GM06990 (cell line): ENCODE measurements at places on chromosomes 3 and 15.

- DNase-seq: no peak
Measured at GRCh38 chr3:82015241-82015640, 253.8 kb upstream of the GBE1 start.

- DNase-seq: no peak
Measured at GRCh38 chr3:90034038-90034437, 926.6 kb downstream of the EPHA3 start.

- DNase-seq: no peak
Measured at GRCh38 chr3:30539772-30540171, 66.6 kb upstream of the TGFBR2 start.

GRCh38 chr15:46410705-46411104 is 775.9 kb downstream of the SQOR start:
- DNase-seq: no peak

- no peak for DNase-seq
Measured at GRCh38 chr3:8529181-8529637, 27.6 kb downstream of the LMCD1 start.

GRCh38 chr3:9891072-9891622 is 737 bp downstream of the JAGN1 start:
- DNase-seq: no peak

DNA sequence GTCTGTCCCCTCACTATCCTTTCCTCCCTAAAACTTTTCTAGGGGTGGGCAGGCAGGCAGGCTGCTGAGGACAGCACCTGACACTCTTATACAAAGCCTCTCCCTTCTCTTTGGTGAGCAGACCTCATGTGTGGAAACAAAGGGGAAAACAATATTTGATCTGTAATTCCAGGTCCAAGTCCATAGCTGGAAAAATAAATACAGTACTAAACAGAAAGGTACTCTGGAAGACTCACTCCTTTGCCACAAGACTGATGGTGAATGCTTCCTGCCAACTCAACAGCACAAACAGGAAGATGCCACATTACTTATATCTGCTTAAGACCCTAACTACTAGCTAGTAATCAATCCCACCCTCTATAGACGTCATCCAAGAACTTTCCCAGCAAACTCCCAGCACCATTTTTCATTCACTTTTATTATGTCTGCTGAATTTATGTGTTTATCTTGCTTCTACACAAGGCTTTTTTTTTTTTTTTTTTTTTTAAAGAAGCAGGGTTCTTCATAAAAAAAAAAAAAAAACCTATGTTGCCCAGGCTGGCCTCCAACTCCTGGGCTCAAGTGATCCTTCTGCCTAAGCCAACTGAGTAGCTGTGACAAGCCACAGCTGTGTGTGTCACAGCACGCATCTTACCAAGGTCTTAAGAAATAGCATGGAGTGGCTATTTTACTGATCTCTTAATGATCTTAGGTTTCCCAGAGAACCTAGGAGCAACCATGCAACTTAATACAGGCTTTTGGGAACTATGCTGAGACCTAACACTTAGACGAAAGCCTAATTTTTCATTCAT is 44.2 kb upstream of the CSPG5 start:
- no peak for DNase-seq

GRCh38 chr15:41633609-41634008 is 26.6 kb upstream of the MGA start:
- peak; percentile 7 for DNase-seq

DNA sequence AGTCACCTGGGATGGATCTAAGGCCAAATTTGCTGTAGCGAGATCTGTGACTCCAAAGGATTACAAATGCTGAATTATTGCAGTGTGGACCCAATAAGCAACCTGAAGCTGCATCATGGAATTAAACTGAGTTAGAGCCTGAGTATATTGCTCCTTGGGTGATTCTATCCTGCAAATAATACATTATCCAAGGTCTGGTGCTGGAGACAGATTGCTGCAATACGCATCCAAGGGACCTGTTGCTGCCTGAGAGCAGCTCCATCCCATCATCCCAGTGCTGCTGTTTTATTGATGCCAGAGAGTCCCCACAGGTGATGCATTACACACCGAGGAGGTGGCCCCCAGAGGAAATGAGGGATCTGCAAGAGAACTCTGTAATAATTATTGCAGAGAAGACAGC is 31.6 kb upstream of the PCSK6 start:
- DNase-seq: no peak

GRCh38 chr3:24837601-24838000 is 343.0 kb upstream of the THRB start:
- DNase-seq: no peak

- no peak for DNase-seq
Measured at GRCh38 chr3:155313300-155313699, 19.8 kb upstream of the STRIT1 start.

DNA sequence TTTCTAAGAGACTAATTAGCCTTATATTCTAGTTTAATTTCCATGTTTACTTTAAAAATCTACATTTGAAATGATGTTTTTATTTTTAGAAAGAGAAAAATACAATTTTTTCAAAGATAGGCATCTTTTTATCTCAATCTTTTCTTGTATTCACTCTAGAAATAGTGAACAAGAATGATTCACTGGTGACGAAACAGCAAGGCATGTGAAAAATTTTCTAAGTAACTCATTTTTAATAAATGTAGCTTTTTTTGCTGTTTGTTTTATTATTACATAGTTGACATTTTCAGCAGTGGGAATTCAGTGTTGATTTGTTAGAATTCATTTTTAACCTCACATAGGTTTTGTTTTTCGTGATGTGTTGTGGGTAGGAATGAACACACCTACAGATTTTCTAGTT is 1226.4 kb downstream of the NSUN3 start:
- no peak for DNase-seq

- no peak for DNase-seq
Measured at GRCh38 chr3:65856907-65857306, 181.8 kb downstream of the MAGI1 start.

DNA sequence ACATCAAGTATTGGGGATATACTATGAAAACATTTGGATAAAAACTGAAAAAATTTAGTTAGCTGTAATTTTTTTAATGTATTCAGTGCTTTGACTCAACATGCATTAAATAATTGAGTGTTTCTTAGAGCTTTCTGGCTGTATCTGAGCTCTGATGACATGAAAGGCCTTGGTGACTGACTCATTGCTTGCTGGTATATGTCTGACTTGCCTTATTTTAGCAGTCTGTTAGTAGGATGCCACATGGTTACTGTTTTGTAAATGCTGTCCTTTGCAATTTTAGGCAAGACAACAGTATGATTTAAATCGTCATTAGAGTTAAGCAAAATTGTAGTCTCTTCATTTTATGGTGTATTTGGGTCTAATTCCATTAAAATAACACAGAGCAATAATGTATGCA is 199.2 kb downstream of the GHSR start:
- DNase-seq: no peak

- DNase-seq: no peak
Measured at GRCh38 chr15:95444860-95445259, 885.6 kb upstream of the NR2F2 start.

GRCh38 chr15:68644083-68644904 is 65.5 kb downstream of the CORO2B start:
- DNase-seq: no peak

- no peak for DNase-seq
Measured at GRCh38 chr3:158404131-158404718, 166.8 kb upstream of the MLF1 start.

DNA sequence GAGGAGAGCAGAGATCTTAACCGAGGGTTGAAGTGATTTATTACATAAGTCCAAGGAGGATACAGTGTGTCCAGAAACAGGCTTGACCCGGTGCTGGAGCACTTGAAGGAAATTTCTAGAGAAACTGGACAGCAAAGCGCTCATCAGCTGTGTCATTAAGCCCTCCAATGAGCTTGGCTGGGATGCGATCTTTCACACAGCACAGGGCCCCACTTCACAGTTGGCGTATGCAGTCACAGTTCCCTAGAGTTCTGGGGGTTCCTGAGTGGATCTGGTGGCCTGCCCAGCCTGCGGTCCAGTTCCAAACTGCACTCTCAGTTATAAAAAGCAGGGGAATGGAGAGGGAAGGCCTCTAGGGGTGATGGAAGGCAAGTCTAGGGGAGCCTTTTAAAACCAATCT is 13.6 kb downstream of the ST8SIA2 start:
- DNase-seq: no peak

DNA sequence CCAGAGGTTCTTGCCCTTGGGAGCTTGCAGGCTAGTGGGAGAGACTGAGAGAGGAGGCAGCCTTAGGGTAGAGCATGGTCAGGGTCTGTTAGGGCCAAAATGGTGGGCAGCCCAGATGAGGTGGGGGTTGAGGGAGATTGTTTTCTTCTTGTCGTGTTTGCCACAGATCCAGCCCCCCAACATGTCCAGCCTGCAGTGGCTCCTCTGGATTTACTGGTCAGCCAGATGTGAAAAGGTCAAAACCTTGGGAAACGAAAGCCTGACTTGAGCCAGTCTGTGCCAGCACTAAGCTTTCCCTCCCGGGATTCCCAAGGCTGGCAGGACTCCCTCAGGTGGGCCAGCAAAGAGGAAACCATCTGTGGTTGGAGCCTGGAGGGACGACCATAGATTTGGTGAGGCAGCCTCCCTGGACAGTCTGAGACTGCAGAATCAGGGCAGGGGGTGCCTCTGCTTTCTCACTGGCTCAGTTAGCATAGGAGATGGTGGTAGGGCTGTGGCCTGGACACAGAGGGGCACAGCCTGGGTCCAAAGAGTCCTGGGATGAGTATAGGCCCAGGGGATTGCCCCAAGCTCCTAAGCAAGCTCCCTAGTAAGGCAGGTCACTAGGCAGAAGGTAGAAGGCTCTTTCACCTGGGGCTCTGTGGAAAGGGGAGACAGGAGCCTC is 51.2 kb upstream of the PRR23C start:
- DNase-seq: no peak

DNA sequence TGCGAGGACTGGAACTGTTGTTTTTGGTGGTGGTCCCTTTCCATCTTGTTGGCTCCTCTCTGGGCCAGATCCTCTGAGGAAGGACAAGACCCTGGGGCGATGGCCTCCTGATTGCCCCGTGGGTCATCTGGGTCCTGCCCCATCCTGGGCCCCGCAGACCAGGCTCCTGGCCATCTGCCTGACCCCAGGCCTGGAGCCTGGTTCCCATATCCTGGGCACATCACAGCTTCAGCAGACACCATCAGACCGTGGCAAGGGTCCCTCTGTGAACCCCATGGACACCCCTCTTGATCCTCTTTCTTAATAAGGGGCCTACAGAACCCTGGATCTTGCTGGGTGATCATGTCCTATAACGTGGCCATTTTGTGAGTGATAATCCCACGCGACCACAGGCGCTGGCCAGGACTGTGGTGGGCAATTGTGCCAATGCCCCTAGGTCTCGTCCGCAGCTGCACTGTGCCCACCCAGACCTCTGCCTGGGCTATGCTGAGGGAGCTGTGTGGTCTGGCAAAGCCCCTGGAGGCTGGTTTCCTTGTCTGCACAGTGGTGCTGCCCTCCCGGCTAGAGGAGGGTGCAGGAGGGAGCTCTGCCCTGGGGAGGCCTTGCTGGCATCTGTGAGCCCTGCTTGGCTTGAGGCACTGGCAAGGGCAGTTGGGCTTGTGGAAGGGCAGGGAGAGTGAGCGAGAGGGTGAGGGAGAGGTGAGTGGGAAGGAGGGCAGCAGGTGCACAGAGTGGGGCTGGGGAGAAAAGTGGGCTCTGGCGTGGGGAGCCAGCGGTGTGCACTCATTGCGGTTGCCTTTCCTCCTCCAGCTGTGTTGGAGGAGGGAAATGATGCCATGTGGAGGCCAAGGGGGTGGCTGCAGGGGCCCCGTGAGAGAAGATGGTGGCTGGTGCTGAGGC is 53.1 kb upstream of the PRR23E start:
- DNase-seq: no peak

- no peak for DNase-seq
Measured at GRCh38 chr3:142950972-142951371, 12.5 kb downstream of the PAQR9 start.

DNA sequence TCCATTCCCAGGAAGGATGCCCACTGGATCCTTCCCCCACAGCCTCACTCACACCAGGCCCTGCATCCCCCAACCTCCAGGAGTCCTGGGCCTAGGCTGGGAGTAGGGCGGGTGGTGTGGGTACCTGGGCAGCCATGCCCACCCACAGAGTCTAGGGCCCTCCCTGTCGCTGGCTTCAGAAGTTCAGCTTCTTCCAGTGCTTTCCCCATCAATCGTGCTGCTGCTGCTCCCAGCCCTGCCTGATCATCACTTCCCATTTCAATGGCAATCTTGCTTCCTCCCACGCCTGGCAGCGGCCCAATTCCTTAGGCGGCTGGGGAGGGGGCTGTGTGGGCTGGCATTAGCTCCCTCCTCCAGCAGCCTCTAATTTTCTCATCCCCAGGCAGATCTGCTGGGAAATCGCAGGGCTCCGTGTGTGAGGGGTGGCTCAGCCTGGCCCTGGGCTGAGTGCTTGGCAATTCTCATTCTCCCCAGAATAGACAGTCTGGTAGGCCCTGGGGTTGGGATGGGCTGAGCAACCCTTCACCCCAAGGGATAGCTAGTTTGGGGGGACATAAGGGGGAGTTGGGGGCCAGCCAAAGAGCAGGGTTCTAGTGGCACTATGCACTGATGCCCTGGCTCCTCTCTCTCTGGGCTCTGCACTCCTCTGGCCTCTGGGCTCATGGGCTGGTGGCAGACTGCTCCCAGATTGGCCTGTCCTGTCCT is 66.4 kb downstream of the SCN5A start:
- no peak for DNase-seq

GRCh38 chr3:156271995-156272719 is 151.8 kb downstream of the KCNAB1 start:
- no peak for DNase-seq

DNA sequence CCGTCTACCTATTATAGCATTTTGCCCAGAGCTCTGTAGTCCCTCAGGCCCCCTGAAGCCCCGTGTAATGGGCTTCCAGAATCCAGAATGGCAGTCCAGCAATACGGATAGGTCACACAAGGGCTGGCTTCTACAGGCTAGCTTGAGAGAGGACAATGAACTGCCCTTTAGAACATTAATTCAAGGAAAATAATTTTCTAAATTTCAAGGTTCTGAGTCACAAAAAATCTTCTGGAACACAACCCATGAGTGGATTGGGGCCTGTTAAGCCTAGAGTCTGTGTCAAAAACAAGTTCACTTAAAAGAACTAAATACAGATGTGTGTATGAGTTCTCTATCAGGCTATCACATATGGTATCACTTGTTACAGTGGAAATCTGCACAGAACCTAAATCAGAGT is 28.8 kb downstream of the DCP1A start:
- DNase-seq: no peak

DNA sequence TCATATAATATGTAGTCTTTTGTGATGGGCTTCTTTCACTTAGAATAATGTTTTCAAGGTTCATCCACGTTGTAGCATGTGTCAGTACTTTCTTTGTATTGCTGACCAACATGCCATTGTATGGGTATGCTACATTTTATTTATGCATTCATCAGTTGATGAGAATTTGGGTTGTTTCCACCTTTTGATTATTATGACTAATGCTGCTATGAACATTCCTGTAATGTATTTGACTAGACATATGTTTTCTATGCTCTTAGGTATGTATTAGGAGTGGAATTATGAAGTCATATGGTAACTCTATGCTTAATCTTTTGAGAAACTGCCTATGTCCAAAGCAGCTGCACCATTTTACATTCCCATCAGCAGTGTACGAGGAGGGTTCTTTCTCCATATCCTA is 3.2 kb upstream of the PODXL2 start:
- no peak for DNase-seq

GRCh38 chr3:87122766-87123165 is 104.3 kb upstream of the CHMP2B start:
- no peak for DNase-seq
